ENCODE measurements at places on chromosomes 2 and 18.

GRCh38 chr2:25831746-25832449 is 46.4 kb downstream of the ASXL2 start:
- no peak for DNase-seq

DNA sequence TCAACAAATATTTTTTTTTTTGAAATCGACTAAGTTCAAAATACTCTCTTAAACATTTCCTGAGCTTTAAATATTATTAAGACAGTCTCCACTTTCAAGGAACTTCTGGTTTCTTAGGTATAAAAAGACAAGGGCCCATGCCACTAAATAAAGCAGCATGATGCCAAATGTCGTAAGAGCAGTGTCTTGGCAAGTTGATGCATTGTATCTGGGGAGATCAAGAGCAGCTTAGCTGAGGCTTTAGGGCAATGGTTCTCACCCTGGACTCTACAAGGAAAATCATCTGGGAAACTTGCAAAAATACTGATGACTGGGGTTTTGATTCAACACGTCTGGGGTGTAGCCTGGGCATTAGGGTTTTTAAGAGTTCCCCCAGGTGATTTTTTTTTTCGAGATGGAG is 41.3 kb downstream of the COL4A3 start:
- no peak for DNase-seq

DNA sequence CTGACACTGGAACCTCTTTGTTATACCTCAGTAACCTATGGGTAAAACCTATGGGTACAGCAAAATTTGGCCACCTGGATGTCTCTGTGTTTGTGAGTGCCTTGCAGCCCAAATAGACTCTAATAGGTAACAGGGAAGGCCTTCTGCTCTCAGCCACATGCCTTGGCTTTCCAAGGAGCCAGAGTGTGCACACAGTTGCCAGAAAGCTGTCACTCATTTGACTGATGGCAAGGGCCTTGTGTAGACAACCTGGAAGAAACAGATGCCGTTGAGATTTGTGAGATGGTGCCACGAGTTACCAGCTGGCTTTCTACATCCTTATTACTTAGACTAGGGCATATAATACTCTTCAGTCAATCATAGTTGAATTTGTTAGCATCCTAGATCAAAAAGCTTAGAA is 90.1 kb upstream of the RAB12 start:
- DNase-seq, result no peak

GRCh38 chr2:50546790-50547189 is 485.1 kb downstream of the NRXN1 start:
- DNase-seq, result no peak

DNA sequence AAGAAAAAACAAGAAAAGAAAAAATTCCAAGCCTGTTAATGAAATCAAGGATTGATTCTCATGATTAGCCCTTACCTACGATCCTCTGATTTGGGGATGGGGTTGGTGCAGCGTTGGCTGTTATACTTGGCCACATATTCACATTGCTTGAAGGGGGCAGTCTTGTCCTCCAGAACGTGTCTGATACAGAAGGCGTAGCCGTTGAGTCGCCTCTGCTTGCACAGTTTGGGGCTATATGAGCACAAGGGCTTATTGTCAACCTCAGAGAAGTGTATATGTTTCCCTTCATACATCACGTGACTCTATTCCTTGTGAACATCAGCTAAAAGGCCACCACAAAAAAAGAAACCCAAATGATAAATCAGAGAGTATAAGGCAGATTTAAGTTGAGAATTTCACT is 23.2 kb downstream of the INO80D start:
- DNase-seq, result no peak

GRCh38 chr2:112839407-112840067 is 3.0 kb upstream of the IL1B start:
- DNase-seq, result no peak

- DNase-seq, result no peak
These were observed 28.2 kb downstream of the SIX2 start for GRCh38 chr2:44980751-44981713.

- no peak for DNase-seq
These were observed 190.0 kb downstream of the SEPTIN10 start for GRCh38 chr2:109423556-109424359.

- no peak for DNase-seq
These were observed 521.9 kb downstream of the CCDC85A start for GRCh38 chr2:56705713-56706112.

DNA sequence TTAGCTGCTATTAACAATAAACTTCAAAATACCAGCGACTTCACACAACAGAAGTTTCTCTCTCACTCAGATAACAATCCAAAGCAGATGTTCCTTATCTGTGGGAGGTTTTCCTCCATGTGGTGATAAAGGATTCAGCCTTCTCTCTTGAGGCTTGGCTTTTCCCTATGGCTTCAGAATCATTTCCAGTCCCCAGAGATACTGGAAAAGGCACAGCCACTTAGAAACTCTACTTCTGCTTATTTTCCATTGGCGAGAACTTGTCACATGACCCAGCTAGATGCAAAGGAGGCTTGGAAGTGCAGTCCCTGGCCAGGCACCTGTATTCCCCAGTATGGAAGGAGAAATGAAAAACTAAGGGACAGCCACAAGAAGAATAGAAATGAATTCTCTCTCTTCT is 344.8 kb downstream of the MTX2 start:
- DNase-seq, result no peak

DNA sequence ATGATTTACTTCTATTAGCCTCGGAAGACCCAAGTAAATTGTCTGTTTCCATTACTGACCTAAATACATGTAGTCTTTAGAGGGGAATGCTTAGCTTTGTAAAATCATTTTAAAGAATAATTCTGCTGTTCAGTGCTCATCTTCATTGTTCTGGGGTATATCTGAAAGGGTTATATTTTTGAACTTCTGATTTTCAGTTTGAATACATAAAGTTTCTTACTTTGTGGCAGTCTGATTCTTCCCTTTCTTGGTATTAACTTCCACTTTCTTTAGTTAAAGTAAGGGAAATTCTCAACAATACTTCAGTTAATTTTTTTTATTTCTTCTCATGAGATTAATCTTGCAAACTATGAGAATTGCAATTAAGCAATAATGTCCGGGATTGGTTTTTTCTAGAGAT is 148.4 kb downstream of the DOCK10 start:
- DNase-seq, result no peak

GRCh38 chr18:31723639-31723989 is 37.1 kb downstream of the SLC25A52 start:
- no peak for DNase-seq

DNA sequence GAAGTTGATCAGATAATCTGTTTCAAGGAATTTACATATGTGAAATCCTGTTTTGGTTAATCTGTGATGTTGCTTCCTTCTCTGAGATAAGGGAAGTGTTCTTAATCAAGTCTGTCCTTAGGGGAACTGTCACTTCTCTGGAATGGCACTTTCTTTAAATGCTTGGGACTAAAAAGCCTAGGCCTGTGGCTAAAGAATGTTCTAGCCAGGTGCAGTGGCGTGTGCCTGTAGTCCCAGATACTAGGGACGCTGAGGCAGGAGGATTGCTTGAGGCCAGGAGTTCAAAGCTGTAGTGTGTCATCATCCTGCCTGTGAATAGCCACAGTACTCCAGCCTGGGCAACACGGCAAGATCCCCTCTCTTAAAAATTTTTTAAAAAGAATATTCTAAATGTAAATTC is 217.6 kb upstream of the SIX3 start:
- DNase-seq, result no peak

DNA sequence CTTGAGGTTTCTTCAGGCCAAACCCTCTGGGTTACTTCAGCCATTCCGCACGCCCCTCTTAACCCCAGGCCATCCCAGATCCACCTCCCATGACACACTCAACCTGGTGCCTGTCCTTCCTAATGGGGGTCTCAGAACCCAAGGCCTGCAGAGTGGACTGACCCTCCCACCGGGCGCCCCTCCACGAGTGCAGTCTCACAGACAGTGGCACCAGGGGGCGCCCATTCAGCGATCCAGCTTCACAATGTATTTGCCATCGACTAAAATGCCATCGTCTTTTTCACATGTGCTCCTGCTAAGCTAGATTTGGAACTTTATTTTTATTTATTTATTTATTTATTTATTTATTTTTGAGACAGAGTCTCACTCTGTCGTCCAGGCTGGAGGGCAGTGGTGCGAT is 38.5 kb downstream of the INPP5D start:
- no peak for DNase-seq

Data from stimulated activated CD8-positive, alpha-beta memory T cell treated with anti-CD3 and anti-CD28 coated beads, Interleukin-7, amount 100 ng/mL, for 4 hours (primary cell).